T-helper 1 cell (primary cell): ENCODE measurements at places on chromosomes 6 and 20.

DNA sequence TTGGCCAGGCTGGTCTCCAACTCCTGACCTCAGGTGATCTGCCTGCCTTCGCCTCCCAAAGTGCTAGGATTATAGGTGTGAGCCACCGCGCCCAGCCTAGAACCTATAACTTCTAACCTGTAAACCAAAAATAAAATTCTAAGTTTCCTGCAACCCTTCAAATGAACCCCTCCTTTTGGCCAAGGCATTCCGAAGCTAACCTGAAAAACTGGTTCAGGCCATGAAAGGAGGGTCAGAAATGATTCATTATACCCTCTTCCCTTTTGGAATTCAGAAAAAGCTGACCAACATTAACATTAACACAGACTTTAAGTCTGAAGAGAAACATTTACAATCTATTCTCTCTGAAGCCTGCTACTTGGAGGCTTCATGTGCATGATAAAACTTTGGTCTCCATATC lies 165.1 kb downstream of the TINAG start:
- no peak for DNase-seq

GRCh38 chr6:17703256-17703694 lies 3.5 kb downstream of the NUP153 start:
- DNase-seq: no peak

DNA sequence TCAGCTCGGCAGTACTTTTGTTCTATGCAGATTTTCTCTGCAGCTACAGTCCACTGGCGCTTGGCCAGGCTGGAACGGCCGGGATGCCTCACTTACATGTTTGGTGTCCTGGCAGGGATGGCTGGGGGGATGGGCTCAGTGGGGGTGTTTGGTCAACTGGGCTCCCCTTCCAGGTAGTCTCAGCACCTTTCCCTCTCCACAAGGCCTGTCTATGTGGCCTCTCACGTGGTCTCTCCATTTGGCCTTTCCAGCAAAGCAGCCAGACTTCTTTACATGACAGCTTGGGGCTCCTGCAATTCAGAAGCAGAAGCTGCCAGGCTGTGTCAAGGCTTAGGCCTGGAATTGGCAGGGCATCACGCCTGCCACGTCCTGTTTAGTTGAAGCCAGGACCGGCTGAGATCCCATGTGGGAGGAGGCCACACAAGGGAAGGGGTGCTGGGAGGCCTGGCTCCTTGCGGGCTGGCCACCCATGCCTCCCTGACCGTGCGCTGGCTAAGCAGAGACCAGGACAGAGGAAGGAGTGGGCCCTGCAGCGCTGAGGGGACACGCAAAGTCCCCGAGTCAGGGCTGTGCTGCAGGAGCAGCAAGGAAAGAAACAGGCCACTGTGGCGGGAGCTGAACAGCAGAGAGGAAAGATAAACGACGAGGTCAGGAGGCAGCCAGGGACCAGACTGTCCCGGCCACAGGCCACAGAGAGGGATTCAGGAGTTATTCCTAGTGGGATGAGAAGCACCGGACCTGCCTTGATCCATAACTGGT lies 38.9 kb downstream of the MGME1 start:
- no peak for DNase-seq

GRCh38 chr6:96898241-96898851 lies 655 bp upstream of the NDUFAF4 start:
- no peak for DNase-seq

DNA sequence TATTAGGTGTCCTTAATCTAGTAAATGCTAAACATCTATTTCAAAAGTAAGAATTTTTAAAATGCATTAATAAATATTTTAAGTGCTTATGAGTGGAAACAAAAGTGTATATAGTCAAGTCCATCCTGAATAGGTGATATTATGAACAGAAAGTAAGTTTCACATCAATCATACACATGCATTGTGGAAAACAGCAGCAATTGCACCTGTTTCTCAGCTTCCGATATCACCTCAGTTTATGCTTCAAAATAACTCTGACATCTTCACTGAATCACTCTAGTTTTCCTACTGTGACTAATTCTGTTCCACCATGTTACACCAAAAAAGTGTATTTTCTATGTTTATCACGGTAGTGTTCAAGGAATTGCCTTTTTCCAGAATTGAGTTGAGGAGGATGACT lies 172.6 kb upstream of the MANEA start:
- DNase-seq: no peak

GRCh38 chr20:24638591-24639548 lies 169.4 kb downstream of the SYNDIG1 start:
- no peak for DNase-seq

- DNase-seq: no peak
These were observed 19.1 kb upstream of the IRF4 start for GRCh38 chr6:372336-372911.

DNA sequence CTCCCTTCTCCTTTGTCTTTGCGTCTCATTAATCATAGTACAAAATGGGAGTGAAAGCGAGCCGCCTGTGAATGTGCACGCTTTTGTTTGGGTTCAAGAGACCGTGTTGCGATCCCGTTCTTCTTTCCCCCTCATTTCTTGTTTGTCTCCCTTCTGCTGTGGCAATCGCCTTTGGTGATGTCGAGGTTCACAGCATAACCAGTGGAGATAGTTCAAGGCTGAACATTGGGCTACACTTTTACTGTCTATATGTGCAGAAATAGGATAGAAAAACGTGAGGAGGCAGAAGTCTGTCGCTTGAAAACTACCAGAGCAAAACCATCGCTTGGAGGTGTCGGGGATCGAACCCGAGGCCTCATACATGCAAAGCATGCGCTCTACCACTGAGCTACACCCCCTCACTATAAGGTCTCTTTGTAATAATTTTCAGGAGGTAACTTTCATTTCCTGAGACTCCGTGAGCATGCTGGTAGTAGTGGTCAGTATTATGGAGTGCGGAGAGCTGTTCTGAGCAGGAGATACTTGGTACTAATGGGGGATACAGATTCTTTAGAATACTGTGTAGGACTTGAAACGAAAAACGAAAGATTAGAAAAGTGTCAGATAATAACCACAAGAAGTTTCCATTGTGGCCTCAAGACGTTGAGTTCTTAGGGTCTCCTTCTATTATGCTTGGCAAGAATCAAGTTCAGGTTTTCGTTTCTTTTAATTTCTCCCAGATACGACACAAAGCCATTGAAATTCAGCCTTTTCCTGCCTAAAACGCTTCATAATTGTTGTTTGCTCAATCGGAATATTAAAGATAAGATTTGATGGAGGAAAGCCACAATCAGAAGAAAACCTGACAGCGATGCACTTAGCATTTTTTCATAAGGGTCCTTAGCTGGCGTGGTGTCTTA lies 106.6 kb downstream of the TRIM27 start:
- no peak for DNase-seq

GRCh38 chr6:20644667-20645370 lies 110.6 kb downstream of the CDKAL1 start:
- DNase-seq: no peak

DNA sequence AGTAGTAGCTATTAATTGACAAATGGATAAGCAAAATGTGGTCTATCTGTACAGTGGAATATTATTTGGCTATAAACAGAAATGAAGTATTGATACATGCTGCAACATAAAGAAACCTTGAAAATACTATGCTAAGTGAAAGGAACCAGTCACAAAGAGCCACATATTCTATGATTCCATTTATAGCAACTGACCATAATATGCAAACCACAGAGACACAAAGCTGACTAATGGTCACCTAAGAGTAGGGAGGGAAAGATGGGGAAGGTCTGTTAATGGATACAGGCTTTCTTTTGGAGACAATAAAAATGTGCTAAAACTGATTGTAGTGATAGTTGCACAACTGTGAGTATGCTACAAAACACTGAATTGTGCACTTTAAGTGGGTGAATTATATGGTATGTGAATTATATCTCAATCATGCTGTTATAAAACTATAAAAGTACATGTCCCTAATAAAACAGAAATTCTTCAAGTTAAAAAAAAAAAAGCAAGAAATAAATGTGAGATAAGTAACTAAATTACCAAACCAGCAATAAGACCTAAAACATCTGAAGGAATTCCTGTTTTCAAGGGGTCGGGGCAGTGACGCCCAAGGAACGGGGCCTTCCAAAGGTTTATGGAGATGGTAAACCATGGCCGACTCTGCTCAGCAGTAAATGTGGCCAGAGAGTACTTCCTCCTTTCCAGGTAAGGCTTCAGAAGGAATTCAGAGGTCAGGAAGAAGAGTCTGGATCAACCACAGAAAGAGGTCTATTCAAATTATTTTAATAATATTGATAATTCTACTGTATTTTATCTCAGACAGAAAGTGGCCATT lies 75.4 kb downstream of the ARHGAP18 start:
- DNase-seq: no peak

DNA sequence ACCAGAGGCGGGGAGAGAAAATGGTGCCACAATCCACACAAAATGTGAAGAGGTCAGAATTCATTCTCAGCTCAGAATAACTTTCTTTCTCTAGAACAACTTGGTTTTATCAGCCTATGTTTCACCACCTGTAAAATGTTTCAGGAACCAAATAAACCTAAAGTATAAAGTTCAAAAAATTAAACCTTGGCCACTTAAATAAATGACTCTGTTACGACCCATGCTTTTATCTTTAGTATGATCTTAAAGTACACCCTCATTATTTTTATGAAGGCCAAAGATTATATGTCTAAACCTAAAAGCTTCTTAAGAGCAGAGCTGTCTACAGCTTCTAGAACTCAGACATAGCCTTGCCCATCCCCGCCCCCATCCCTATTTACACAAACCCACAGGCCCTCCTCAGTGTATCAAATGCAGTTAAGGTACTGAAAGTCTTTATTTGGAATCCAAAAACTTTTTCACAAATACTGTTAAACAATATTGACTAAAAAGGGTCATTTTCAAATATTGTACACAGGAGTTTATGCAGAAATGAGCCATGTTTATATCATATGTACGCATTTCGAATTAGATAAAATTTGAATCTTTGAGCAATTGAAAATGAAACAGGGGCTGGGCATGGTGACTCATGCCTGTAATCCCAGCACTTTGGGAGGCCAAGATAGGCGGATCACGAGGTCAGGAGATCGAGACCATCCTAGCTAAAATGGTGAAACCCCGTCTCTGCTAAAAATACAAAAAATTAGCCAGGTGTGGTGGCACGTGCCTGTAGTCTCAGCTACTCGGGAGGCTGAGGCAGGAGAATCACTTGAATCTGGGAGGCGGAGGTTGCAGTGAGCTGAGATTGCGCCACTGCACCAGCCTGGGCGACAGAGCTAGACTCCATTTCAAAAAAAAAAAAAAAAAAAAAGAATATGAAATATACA lies 5.7 kb upstream of the NHSL1 start:
- no peak for DNase-seq

DNA sequence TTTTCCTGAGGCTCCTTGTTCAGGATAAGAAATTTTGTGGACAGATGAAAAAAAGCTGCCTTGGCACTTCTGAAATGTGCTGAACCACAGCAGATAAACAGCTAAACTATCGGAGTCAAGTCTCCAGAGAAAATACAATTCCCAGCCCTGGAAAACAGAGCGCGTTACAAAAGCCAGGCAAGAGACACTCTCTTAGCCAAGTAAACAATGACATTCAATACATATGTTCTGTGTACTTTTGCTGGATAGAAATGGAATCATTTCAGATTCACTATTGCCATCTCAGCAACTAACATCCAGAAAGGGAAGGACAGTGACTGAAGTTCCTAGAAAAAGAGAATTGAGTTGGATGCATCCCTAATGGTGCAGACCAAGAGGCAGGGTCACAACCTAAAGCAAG lies 196.8 kb upstream of the NRSN1 start:
- DNase-seq: no peak

- peak; percentile 22 for DNase-seq
These were observed 27.1 kb upstream of the SYNCRIP start for GRCh38 chr6:85669735-85670194.

- DNase-seq: no peak
These were observed 1009.2 kb upstream of the GJE1 start for GRCh38 chr6:141123497-141123896.

- DNase-seq: no peak
These were observed 88.8 kb downstream of the ATRN start for GRCh38 chr20:3559637-3560036.

DNA sequence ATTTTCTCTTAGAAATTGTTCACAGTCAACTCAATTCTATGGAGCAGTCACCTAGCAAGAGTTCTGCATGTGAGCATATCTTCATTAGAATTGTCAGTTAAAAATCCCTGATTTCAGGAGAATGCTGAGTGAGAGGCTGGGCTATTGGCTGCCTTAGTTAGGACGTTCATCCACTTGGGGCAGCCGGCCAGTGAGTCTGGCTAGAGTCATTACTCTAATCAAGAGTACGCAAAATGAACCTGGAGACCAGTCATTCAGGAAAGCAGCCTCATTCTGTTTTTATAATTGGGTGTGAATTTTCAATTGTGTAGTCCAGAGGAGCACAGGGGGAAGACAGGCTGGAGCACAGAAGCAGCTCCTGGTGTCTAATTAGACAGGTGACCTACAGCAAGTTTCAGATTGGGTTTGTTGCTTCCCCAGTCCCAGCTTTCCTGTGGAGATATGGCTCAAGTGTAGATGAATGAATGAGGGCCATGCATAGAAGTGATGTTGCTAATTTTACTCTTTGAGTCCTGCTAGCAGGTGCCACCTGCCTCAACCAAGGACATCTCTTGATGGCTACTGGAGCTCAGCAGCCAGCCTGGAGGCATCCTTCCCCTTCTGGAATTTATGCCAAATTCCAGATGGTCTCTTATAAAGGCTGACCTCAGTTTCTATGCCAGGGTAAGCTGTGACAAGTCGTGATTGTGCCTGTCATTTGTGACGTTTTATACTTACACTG lies 265.7 kb downstream of the NKAIN2 start:
- no peak for DNase-seq

GRCh38 chr6:71400852-71401251 lies 112.2 kb downstream of the OGFRL1 start:
- DNase-seq: no peak

GRCh38 chr6:41059556-41059955 lies 6.6 kb downstream of the APOBEC2 start:
- no peak for DNase-seq

DNA sequence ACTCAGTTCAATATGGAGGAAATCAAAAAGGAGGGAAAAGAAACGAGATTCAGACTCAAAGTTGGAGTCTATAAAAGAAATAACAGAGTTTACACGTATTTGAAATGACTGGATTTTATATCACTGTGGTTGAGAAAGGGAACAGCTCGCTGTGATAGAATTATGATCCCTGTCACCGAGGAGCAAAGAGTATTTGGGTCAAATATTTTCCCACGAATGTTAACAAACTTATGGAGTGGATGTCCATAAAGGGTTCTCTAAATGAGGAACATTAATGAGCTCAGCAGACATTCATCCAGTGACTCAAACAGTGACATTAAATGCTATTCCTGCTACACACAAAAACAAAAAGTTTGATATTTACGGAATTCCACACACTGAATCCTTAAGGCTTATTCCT lies 57.9 kb downstream of the FHL5 start:
- DNase-seq: no peak

DNA sequence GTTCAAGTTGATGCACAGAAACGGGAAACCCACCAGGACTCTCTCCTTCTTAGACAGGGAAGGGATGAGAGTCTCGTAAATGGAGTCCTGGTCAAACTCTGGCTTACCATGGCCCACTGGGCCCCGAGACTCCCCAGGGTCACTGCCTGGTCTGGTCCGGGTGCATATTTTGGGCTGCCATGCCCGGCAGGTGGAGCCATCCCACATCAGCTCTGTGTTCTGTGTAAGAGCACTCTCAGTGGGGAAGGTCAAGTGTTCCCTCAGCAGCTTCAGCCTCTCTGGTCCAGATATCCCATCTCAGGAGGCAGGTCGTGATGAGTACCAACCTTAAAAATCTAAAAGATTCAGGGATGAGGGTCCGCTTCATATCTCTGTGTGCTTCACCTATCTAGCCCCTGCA lies 138.8 kb downstream of the EDN3 start:
- no peak for DNase-seq
